ENCODE measurements at places on chromosomes 5 and 9. TPM values are rescaled to one million over a fixed set of nuclear protein-coding genes. Genes with fewer than 3 reads are reported as not detected.

Gene BTF3
- 1,184 TPM for total RNA-seq

DNA sequence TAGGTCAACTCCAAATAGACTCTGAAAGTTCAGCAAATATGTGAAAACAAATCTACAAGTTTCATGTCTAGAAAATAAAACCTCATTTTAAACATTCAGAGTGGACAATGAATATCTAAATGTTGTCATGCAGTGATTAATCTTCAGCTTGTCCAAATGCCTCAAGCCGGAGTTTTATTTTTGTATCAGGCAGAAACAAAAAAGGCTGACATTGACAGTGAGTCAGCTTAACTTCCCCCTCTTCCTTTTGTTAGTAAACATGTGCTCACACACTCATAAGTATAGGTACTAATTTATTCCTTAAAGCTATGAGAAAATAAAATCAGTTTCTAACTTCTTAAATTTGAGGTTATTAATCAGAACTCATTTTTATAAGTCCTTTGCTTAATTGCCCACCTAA, 467.9 kb upstream of the DAB2 start:
- DNase-seq = no peak

DNA sequence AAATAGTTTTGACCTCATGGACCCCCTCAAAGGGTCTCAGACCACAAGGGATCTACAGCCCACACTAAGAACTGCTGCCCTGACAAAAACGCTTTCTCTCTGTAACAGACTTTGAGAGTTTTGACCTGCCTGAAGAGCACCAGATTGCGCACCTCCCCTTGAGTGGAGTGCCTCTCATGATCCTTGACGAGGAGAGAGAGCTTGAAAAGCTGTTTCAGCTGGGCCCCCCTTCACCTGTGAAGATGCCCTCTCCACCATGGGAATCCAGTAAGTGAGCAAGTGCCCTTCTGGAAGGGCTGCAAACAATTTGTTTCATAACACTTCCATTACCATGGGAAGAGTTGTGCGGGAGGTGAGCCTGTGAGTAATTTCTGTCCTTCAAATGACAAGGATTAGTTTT, 6.0 kb downstream of the PTTG1 start:
- DNase-seq = no peak

DNA sequence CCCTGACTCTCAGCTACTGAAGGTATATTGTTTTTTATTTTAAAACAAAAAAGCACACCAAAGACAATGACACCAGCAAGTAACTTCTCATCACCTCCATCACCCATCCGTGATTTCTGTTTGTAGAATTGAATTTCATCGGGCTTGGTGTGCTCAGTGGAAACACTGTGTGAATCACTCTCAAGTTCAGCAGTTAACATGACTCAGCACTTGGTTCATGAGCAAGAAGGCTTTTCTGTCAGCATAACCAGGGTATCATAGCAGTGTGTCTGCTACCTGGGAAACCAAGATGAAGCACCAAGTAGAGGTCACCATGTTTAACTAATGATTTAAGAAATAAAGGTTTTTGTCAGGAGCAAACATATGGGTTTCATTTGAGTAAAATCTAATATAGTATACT, 123.7 kb downstream of the INSYN2B start:
- DNase-seq = no peak

DNA sequence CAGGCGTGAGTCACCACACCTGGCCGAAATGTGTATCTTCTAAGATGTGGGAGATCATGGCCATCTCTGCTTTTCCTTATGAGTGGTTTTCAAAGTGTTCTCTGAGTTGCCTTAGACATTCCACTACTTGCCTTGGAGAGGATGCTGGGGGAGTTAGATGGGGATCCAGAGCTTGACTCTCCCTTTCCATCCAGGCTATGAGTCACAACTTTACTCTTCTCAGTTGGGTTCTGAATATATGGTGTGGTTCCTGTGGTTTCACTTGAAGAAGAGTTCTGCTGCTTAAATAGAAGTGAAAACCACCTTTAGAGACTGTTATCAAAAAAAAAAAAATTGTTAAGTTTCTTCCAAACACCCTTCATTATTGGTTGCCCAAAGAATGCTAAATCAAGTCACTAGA, 217.6 kb downstream of the ZNF608 start:
- DNase-seq = no peak

Gene PCDHB8
- total RNA-seq = not detected

DNA sequence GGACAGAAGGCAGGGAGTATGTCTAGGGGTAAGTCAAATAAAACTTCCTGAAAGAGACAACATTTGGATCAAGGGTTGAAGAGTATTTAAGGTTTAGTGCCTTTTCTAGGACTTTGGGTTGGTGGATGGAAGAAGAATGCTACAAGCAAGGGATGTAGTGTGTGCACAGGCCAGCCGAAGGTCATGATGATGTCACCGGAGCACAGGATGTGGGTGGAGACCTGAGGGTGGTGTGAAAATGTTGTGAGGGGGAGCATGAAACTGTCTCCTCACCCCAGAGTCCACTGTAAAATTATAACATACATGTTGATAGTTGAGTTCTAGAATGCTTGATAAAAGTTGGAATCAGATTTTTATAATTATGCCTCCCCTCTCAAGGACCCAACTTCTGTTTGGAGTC, 553.3 kb upstream of the SGCD start:
- peak; percentile 31 for DNase-seq

DNA sequence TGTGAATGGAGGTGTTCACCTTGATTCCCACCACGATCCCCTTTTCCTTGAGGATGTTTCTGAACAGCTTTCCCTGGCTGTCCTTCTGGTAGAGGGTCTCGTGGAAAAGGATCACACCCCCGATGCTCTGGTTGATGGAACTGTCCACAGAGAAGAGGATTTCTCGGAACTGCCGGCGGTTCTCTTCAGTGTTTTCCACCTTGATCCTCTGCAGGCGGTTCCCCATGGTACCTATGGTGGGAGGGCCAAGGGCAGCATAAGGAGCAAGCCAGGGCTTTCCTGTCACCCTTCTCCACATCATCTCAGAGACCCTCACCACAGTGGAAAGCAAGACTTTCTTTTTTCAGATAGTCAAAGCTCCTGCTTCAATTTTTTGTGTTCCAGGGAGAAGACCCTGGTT, 5.8 kb downstream of the ALDOB start:
- DNase-seq = no peak

Gene CTNND2
- not detected for total RNA-seq

GRCh38 chr5:100777680-100778300, 125.3 kb downstream of the ST8SIA4 start:
- peak; percentile 43 for DNase-seq

GRCh38 chr5:961711-962240, 46.8 kb upstream of the NKD2 start:
- no peak for DNase-seq

Gene FBP2
- total RNA-seq = not detected

Gene UNC5A
- not detected for total RNA-seq

DNA sequence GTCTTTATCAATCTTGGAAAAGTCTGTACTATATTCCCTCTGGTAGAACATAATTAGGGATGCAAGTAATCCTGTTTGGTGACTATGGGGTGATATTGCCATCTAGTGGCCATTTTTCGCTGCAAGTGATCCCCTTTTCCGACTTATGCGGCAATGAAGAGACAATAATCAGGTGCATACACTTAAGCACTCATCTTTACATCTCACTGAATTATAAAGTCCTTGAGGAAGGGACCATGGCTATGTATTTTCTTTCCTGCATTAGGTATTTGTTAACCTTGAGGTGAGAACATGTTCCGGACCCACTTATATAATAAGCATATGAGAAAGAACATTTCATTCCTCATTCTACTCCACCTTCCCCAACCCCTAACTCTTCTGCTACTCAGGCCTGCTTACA, 19.6 kb upstream of the LIX1 start:
- peak; percentile 70 for DNase-seq

Gene LEAP2
- total RNA-seq = 3.0 TPM

Gene FYB1
- total RNA-seq = 82.8 TPM

Gene ENTPD2
- not detected for total RNA-seq

GRCh38 chr5:76099756-76100155, 16.6 kb downstream of the SV2C start:
- DNase-seq = no peak

DNA sequence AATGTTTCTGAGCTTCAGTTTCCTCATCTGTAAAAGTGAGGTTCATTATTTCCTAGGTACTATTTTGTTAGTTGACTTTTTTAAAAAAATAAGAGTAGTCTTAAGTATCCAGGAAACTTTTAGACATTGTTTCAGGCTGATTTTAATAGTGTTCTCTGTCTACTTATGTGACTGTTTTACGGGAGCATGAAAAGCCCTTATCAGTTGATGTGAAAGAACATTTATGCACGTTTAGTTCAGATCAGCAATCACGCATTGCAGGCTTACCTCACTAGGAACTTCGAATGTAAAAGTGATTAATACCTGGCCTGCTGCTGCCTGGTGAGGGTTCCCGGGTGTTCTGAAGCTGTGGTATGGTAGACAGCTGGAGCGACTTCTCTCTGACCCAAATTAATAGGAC, 8.1 kb downstream of the SNX18 start:
- DNase-seq = no peak

- no peak for DNase-seq
These were observed 16.6 kb downstream of the PLGRKT start for GRCh38 chr9:5421163-5421562.

Gene AIF1L
- total RNA-seq = 1.9 TPM

GRCh38 chr5:111972548-111972947, 215.6 kb upstream of the NREP start:
- no peak for DNase-seq

Gene PAPPA
- total RNA-seq = not detected

- no peak for DNase-seq
These were observed 24.2 kb downstream of the KCNIP1 start for GRCh38 chr5:170527991-170528390.

DNA sequence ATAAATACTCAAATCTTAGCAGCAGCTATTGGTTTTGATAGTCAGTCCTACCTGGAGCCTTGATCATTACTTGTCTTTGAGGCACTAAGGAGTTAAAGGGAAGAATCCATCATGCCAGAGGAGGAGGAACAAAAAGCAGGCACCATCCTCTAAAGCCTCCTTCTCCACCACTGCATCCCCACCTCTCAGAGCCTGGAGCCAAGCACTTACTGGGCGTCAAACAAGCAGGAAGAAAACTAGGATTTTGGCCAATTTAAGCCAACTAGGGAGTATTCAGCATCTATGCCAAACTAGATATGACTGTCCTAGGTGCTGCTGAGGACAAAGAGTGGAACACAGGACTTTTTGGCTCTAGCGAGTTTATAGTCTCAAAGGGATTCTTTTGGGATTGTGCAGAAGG, 152.5 kb downstream of the PPP2R2B start:
- DNase-seq = no peak

Gene SCGB3A2
- not detected for total RNA-seq

DNA sequence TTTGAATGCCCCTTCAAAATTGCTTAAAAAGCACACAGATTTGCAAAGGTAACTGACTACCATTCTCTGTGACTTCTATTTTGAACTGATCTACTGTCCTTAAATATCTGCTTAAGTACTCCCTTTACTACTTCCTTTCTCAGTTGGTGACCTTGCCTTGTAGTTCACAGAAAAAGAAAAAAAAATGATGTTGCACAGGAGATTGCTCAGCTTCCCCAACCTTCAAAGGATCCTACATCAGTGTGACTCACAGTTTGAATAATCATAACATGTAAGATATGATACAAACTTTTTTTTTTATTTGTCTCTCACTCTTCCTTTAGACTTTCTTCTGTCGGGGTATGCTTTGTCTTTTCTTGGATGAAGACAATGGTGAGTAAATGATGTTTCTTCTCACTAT, 1029.6 kb downstream of the CDH12 start:
- DNase-seq = no peak

DNA sequence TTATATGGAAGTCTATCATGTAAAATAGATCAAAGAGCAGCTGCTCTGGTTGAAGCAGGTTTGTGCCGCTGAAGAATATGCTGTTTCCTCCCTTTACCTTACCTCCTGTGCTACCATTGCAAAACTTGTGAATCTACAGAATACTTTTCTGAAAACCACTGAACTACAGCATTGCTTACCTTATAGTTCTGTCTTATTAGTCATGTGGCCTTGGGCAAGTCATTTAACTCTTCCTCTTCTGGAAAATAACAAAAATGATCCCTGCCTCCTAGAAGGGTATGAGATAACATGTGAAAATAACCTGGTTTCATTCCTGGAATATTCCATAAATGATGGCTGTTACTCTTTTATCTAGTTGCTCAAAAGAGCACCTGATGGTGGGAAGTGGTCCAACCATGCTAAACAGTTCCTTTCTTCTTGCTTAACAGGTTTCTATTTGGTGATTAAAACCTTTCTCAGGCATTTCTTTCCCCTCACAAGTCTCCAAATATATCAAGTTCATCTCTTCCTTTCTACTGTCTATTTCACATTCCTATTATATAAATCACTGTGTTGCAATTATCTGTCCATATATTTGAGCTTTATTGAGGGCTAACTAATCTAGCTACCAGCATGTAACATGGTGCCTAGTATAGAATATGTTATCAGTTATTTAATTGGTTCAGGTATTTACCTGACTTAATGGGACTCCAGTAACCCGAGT, 15.0 kb downstream of the TRIM32 start:
- DNase-seq = no peak

DNA sequence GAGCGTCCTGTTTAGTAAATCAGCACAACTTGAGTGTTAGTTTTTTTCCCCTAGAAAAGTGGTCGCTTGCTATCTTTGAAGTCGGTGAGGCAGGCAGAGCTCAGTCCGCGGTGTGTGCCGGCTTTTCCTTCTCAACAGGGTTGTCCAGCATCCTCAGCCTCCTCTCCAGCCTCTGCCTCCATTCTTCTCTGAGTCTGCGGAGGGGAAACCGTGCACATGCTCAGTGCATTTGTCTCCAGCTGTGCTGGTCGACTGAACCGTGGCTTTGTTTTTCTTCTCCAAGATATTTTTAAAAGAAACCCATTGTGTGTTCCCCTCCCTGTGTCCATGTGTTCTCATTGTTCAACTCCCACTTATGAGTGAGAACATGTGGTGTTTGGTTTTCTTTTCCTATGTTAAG, 25.3 kb downstream of the FAM240B start:
- DNase-seq = no peak

- DNase-seq = no peak
These were observed 65.8 kb upstream of the S1PR3 start for GRCh38 chr9:88925481-88925880.

- peak; percentile 85 for DNase-seq
These were observed 45.1 kb upstream of the GLIS3 start for GRCh38 chr9:4344946-4345345.

Gene MED7
- 13.6 TPM for total RNA-seq

DNA sequence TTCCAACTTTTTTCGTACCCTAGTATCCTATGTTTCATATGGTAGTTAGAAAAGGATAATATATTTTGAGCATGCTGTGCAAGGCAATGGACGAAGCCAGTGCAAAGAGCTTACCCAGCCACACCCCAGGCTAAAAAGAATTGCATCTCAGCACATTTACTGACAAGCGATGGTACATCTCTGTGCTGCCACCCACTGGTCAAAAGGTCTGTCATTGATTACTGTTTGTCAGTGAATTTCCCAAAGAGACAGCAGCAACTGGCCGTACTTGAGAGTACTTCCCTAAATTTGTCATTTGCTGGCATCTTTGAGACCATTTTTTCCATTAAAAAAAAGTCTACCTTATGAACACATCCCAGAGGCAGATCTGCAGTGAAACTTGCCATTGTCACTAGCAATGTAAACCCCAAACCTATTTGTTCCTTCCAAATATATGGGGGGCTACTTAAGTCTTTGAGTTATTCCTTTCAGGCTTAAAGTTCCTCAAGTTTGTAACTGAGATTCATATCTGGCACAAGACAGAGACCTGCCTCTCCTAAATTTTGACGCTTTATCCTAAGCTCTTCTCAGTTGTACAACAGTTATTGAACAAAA, 184.3 kb downstream of the CTNND2 start:
- peak; percentile 40 for DNase-seq

All from activated CD8-positive, alpha-beta T cell treated with anti-CD3 and anti-CD28 coated beads for 36 hours (primary cell).